Activated naive CD8-positive, alpha-beta T cell treated with anti-CD3 and anti-CD28 coated beads, Interleukin-2, amount 10 ng/mL, durations not matched to agents 7 days and 5 days (primary cell): ENCODE measurements at places on chromosomes 12 and 14. TPM values are rescaled to one million over a fixed set of nuclear protein-coding genes. Genes with fewer than 3 reads are reported as not detected.
A peak's percentile ranks its signal among the peaks of the same experiment; 100 is the strongest.

Gene C3AR1
- total RNA-seq = 8.2 TPM

DNA sequence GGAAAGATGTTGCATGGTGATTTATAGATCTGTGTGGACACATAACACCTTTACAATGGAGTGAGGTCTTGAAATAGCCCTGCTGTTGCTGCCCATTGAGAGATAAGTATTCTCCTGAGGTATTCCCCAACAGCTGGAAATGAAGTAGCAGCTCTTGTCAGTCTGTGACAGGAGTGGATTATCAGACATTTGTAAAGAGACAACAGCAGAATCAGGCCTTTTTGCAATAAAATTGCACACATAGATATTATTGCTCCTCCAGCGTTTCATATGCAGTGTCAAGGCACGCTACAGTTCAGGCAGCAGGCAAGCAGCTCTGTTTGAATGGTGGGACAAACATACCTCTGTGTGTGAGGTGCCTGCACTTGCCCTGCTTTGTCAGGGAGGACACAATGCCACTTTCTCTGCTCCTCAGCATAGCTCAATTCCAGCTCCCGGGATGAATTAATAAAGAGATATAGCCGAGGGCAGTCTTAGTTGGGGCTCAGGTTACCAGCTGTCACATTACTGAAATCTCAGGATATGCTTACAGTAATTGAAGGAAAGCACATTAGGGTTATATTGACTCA, 49.4 kb downstream of the BICD1 start:
- H3K36me3 ChIP-seq = no peaks in the 10 kb centered on the region
- H3K27me3 ChIP-seq = no peaks in the 10 kb centered on the region
- no peak overlapping the region for H3K4me3 ChIP-seq
- H3K4me1 ChIP-seq = peaks cover 6% of the 10 kb centered on the region

DNA sequence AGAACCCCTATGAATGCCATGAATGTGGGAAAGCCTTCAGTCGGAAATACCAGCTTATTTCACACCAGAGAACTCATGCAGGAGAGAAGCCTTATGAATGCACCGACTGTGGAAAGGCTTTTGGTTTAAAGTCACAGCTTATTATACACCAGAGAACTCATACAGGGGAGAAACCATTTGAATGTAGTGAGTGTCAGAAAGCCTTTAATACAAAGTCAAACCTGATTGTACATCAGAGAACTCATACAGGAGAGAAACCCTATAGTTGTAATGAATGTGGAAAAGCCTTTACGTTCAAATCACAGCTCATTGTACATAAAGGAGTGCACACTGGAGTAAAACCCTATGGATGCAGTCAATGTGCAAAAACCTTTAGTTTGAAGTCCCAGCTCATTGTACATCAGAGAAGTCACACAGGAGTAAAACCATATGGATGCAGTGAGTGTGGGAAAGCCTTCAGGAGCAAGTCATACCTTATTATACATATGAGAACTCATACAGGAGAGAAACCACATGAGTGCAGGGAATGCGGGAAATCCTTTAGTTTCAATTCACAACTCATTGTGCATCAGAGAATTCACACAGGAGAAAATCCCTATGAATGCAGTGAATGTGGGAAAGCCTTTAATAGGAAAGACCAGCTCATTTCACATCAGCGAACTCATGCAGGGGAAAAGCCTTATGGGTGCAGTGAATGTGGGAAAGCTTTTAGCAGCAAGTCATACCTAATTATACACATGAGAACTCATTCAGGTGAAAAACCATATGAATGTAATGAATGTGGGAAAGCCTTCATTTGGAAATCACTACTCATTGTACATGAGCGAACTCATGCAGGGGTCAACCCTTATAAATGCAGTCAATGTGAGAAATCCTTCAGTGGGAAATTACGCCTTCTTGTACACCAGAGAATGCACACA, 22.3 kb downstream of the ZNF268 start:
- peak overlapping the region; percentile 24 for H3K27ac ChIP-seq
- peaks cover 53% of the 10 kb centered on the region for H3K36me3 ChIP-seq
- no peaks in the 10 kb centered on the region for H3K27me3 ChIP-seq
- no peak for DNase-seq

DNA sequence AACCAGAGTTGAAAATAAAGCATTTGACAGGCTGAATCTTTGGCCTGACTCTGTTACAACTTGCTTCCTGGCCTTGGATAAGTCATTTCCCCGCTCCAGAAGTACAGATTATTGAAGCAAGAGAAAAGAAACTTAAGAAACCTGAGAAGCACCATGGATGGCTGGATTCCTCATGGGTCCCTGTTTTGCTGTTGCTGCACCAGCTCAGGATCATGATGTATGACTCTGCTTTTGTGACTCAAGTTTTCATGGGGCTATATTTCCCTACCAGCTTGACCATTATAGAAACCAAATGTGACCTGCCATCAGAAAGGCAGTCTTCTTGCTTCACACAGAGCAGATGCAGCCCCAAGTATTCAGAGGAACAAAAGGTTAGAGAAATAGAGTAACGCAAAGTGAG, 921.8 kb downstream of the BCL11B start:
- no peaks in the 10 kb centered on the region for H3K36me3 ChIP-seq
- no peak overlapping the region for H3K27ac ChIP-seq
- DNase-seq = no peak
- H3K4me3 ChIP-seq = no peak overlapping the region

- no peak overlapping the region for H3K4me3 ChIP-seq
- H3K27ac ChIP-seq = no peak overlapping the region
- H3K27me3 ChIP-seq = no peaks in the 10 kb centered on the region
These were observed 72.8 kb upstream of the BBS10 start for GRCh38 chr12:76421046-76421445.

DNA sequence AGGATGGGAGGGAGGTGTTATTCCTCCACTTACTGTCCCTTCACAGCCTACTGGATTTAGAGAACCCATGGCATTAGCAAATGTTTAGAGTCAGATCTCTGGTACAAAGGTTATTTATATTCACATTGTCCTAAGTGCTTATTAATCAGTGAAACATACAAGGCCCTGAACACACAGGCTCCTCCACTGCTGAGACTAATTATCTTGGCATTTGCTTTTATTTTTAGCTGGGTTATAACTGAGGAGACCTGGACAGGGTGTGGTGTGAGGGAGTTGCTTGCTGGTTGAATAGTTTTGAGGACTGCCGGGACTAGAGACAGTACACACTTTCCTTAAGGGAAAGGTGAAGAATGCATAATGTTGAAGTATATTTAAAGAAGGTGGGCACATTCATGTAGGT, 77.5 kb downstream of the FIGNL2 start:
- H3K4me3 ChIP-seq = no peak overlapping the region
- H3K36me3 ChIP-seq = no peaks in the 10 kb centered on the region
- DNase-seq = no peak
- no peaks in the 10 kb centered on the region for H3K4me1 ChIP-seq
- H3K27me3 ChIP-seq = peaks cover 3% of the 10 kb centered on the region

- no peak overlapping the region for H3K27ac ChIP-seq
- H3K4me3 ChIP-seq = no peak overlapping the region
- H3K27me3 ChIP-seq = peaks cover 9% of the 10 kb centered on the region
These were observed 33.5 kb upstream of the TCL1B start for GRCh38 chr14:95652690-95653089.
